ENCODE measurements at places on chromosomes 5 and 9.

- no peak for DNase-seq
Measured at GRCh38 chr9:4226331-4227250, 73.3 kb downstream of the GLIS3 start.

GRCh38 chr9:124774129-124774978 lies 2.6 kb upstream of the OLFML2A start:
- DNase-seq, result peak; percentile 88

DNA sequence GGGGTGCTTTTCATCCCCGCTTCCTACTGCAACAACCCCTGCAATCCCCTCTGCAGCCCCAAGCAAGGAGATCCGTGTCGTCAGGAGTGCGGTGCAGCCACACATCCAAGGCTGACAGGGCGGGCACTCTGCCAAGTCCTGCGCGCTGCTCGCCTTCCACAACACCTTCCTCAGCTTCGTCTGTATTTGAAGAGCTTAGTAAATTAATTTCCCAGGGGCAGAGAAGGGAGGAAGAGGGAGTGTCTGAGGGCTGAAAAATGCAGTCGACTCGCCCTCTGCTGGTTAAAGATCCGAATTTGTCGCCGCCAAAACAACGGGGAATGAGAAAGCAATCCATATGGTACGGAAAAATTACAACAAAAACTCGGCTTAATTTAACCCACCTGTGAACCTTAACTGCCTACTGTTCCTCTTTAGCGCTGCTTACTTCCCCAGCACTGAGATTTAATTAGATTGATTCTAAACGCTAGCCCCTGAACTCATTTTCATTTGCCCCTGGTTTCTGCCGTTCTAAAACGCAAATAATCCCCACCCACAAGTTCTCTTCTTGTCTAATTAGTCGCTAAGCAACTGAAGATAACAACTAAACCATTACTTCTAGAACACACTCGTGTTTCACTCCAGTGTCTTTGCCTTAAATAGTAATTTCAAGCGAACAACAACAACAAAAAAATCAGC lies 10.9 kb upstream of the PCDHB1 start:
- no peak for DNase-seq

- no peak for DNase-seq
Measured at GRCh38 chr5:102959055-102959454, 160.9 kb downstream of the GIN1 start.

- DNase-seq, result no peak
Measured at GRCh38 chr5:34699155-34700077, 43.3 kb downstream of the RAI14 start.

DNA sequence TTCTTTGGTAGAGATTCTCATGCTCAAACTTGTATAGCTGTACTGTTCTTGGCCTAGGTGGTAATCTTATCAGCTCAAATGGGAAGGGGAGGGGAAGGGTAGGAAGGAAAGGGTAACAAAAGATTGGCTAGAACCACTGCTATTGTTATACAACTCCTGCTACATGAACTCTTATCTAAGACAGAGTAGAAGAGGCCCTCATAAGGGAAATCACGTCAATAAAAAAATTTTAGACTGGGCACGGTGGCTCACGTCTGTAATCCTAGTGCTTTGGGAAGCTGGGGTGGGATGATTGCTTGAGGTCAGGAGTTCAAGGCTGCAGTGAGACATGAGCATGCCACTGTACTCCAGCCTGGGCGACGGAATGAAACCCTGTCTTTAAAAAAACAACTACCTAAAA lies 15.9 kb downstream of the STOM start:
- no peak for DNase-seq

- no peak for DNase-seq
Measured at GRCh38 chr9:115373000-115373709, 255.2 kb upstream of the TNC start.

- DNase-seq, result peak; percentile 49
Measured at GRCh38 chr9:112037281-112038016, 137.6 kb downstream of the SUSD1 start.

DNA sequence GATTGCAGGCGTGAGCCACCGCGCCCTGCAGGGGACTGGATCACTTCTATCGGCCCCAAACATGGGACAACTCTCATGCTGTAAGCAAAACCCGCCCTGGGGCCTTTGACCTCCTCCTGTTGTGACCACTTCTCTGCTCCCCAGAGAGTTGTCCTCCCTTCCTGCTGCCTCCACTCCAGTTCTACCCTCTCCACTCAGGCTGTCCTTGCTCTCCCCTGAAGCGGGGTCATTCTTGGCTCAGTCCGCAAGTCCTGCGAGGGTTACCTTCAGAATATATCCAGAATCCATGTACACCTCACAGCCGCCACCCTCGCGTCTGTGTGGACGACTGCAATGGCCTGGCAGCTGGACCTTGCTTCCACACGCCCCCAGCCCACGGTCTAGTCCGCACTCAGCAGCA lies 273.7 kb downstream of the PBX3 start:
- no peak for DNase-seq

- DNase-seq, result no peak
Measured at GRCh38 chr5:114948986-114949621, 220.6 kb downstream of the TRIM36 start.

- no peak for DNase-seq
Measured at GRCh38 chr9:17236147-17236546, 101.3 kb downstream of the CNTLN start.

DNA sequence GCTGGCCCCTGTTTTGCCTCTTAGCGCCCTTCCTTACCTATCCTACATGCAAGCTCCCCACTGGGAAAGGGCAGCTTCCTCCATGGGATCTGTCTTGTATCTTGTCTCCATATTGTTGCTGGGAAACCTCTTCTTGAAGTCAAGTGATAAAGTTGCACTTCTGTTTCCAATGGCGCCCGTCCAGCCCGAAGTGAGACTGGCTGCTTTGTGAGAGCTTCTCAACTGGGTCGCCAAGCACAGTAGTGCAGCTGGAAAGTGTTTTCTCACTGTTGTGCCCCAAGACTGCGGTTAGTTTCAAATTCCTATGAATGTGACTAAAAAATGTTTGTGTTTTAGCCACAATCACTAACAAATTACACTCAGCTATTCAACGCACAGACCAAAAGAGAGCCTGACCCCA lies 506.6 kb upstream of the MPDZ start:
- DNase-seq, result no peak

GRCh38 chr9:120714088-120714845 lies at the start of gene MEGF9:
MEGF9 (minus strand) TSS chr9:120714470; CDS start chr9:120714358, 112 bp downstream.
- peak; percentile 97 for DNase-seq

GRCh38 chr9:91751922-91752321 lies 198.1 kb downstream of the ROR2 start:
- no peak for DNase-seq
